ENCODE measurements at places on chromosomes 2 and 18.
A peak's percentile ranks its signal among the peaks of the same experiment; 100 is the strongest.

DNA sequence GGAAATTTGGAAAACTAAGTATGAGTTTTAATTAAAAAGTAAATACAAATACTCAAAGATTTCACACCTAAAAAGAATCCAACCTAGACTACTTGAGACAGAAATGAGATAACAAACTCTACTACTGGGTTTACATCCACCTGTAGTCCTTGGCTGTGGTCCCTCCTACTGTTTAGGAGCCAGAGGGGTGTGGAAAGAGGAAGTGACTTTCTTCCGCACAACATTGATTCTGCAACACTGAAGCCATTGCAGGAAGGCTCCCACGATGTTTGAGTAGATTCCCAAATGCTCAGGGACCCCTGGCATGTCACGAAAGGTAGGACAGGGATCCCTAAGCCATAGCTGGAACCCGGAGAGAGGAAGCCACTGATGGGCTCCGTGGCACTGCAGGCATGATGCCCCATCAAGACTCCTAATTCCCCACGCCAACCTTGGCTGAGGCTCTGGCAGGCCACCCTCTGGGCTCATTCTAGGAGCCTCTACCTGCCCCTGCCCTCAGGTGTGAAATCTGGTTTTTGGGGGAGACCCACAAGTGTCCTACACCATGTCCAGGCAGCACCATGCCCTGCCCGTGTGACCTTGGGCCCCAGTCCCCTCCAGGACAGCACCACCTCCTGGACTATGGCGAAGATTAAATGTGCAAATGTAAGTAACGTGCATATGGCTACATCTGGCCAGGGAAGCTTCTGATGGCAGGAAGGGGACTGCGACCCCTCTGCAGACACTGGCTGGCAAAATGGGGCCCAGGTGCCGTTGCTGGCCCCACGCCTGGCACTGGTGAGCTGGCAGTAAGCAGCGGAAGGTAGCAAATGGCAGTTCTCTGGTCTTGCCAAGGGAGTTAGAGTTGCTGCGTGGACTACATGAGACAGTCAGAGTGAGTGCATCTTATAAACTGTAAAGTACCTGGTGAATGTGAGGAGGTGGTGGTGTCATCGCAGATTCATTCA, 38.2 kb upstream of the MAL start:
- no peak for DNase-seq

DNA sequence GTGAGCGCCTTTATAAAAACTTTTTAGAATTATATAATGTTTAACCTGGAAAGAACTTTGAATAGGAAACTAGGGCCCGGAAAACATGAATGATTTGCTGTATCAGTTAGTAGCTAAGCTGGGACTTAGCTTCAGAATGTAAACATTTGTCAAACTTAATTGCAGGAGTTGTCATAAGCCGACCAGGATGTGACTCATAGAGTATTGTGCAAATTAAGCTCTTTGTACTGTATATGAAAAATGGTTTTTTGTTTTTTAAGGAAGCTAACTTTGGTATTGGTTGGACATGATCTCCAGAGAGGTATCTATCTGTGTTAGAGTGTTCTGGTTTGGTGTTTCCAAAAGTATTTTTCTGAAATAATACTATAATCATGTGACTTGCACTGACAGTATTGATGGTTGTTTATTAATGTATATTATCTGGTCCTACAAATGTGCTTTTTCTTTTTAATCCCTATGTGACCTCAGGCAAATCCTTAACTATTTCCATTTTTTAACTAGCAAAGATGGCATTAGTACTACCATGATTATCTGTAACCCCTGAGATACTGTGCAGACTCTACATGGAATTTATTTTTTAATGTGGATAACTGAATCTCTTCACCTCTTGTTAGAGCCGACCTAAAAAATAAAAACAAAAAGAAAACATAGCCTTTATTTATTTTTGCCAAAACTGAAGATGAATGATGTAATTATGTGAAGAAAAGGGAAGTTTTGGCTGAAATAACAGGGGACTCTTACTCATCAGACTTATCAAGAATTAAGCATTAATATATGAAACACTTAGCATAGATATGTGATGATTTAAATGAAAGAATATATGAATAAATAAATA, 11.7 kb downstream of the YIPF4 start:
- DNase-seq, result no peak

GRCh38 chr2:69088466-69088865, 75.5 kb downstream of the ANTXR1 start:
- DNase-seq, result no peak

GRCh38 chr2:43958397-43959275, 37.2 kb downstream of the LRPPRC start:
- DNase-seq, result no peak

- peak; percentile 48 for DNase-seq
Observed at GRCh38 chr2:104755026-104755878, 98.7 kb upstream of the POU3F3 start.

DNA sequence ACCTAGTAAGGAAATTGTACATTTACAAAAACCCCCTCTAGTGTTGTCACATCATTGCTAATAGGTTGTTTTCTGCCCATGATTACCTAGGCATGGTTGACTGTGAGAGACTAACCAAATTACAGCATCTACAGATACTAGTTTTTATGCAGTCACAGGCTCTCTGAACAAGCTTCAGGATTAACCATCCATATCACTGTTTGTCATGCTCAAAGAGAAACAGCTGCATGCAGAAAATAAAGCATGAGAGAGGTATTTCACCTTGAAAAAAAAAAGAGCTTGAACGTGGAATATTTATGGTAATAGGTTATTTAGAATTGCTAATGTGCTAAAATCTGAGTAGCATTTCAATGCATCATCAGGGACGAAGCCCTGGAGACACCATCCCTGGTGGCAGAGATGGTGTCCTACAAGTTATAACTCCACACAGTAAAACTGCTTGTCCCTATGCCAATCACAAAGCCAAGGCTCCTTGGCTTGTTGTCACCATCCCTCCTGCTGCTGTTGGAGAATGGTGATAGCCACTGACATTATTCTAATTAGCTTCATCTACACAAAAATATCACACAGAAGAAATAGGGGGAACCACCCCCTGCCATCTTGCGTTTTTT, 5.4 kb downstream of the NEB start:
- no peak for DNase-seq

- DNase-seq, result no peak
Observed at GRCh38 chr18:63907664-63908063, at the start of gene SERPINB10. SERPINB10 (plus strand) TSS chr18:63907958; CDS start chr18:63915511, 7,553 bp downstream.

Data from left hindlimb (tissue), 1 donor.